ENCODE measurements at places on chromosomes 4 and X. TPM values are rescaled to one million over a fixed set of nuclear protein-coding genes. Genes with fewer than 3 reads are reported as not detected.

Gene PRKG2
- not detected for polyA plus RNA-seq

Gene SMIM20
- 38.1 TPM for polyA plus RNA-seq

Gene RBM46
- polyA plus RNA-seq, result not detected

Gene WDR44
- 5.5 TPM for polyA plus RNA-seq

Gene IL9R
- 0.64 TPM for polyA plus RNA-seq

Gene CXCL8
- polyA plus RNA-seq, result 275 TPM

Gene PPP1R2C
- polyA plus RNA-seq, result not detected

Gene SLC9B1
- polyA plus RNA-seq, result 0.06 TPM

Gene FAM114A1
- 12.0 TPM for polyA plus RNA-seq

Gene CCDC110
- not detected for polyA plus RNA-seq

Gene WNK3
- polyA plus RNA-seq, result not detected

Gene LONRF3
- 1.6 TPM for polyA plus RNA-seq

Gene FRG1
- 46.0 TPM for polyA plus RNA-seq

Gene SRPX2
- not detected for polyA plus RNA-seq

Gene SULT1E1
- polyA plus RNA-seq, result not detected

Gene CDX4
- not detected for polyA plus RNA-seq

Gene GNRHR
- not detected for polyA plus RNA-seq

Gene FAM156A
- polyA plus RNA-seq, result 5.6 TPM
